Large intestine (tissue), 12 donors: ENCODE measurements at places on chromosomes 3 and 15.
A peak's percentile ranks its signal among the peaks of the same experiment; 100 is the strongest.

DNA sequence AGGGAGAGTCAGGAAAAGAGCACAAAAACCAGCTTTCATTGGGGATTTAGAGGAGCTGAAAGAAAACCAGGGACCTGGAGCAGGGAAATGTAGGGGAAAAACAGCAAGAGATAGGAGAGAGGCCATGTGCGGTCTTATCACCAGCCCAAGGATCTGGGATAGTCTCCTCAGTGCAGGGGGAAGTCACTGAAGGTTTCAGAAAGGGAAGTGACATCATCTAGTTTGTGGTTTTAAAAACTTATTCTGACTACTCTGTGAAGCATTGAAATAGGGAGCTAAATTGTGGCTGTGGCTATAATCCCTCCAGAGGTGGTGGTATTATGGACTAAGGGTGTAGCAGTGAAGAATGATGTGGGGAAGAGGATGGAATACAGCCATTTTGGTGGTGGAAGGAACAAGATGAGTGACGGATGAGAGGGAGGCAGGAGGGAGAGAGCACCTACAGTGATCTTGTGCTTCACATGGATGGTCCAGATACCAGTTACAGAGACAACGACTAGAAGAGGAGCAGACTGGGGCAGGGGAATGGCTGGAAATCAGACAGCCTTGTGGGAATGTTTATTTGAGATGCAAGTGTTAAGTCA is 72.7 kb downstream of the HMG20A start:
- H3K36me3 ChIP-seq: no peaks in the 10 kb centered on the region
- no peaks in the 10 kb centered on the region for H3K27me3 ChIP-seq
- no peak overlapping the region for H3K27ac ChIP-seq
- DNase-seq: no peak
- peaks cover 19% of the 10 kb centered on the region for H3K4me1 ChIP-seq
- H3K4me3 ChIP-seq: no peak overlapping the region

DNA sequence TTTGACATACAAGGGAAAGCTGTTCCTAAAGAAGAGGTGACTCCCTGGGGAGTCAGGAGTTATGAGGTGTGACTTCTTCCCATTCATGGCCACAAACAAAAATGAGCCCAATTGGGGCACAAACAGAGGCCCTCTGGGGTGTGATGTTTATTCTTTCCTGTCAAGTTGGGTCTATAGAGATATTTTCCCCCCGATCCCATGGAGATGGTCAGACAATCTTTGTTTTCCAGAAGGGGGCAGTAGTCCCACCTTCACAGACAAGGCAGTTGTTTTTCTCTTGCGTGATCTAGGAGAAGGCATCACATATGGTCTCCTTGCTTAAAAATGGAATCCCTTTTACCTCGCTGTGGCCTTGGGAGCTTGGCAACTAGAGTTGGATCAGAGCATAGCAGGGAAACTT is 110.3 kb downstream of the MFSD1 start:
- no peak overlapping the region for H3K4me3 ChIP-seq
- no peak overlapping the region for H3K27ac ChIP-seq
- H3K27me3 ChIP-seq: no peaks in the 10 kb centered on the region
- H3K36me3 ChIP-seq: no peaks in the 10 kb centered on the region
- H3K4me1 ChIP-seq: no peaks in the 10 kb centered on the region

DNA sequence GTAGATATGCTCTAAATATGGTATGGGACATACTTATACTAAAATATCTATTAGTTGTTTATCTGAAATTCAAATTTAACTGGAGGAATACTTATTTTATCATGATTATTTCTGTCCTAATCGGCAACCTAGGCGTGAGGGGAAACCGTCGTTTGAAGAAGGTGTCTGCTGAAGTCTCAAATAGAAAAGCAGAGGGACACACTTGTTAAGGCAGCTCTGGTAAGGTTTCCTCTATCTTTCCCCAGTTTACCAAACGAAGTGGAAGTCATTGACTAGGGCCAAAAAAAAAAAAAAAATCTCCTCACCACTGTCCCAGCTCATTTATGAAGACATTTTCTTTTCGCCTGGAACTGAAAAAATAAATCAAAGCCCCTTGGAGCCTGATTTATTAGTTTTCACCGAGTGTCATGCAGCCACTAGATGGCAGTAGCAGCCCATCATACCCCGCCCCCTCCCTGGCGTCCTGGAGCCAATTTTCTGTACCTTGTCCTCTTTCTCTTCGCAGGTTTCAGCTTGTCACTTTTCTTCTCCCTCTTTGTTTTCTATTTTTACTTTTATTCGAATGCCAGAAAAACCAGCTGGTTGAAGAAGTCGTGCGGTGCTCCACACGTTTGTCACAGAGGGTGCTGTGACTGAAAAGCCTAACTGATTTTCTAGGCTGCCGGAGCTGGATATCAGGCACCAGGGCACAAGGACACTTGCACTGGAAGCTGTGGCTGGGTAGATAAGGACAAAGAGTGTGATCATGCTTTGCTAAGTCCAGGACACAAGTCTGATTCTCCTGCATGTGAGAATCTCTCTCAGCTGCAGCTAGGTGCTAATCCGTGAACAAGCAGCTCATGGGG is 238.7 kb downstream of the ZPLD1 start:
- DNase-seq: peak; percentile 81
- H3K36me3 ChIP-seq: no peaks in the 10 kb centered on the region
- peaks cover 4% of the 10 kb centered on the region for H3K4me1 ChIP-seq
- no peak overlapping the region for H3K27ac ChIP-seq

DNA sequence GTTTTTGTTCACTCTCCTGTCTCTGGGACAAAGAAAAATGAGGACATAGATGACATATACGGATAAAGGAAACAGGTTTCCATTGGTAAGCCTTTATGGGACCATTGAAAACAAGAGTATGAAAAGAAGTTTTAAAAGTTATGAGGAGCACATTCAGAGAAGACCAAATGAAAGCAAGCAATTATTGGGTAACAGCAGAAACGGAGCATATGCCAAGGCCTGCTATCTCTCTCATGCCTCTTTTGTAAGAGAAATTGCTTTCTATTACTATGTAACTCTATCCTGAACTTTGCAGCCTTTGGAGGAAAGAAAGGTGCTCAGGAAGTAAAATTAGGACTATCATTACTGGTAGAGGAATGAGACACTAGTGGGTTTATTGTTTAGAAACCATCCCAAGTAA is 14.9 kb upstream of the DPH6 start:
- DNase-seq: peak; percentile 75
- H3K27ac ChIP-seq: peak overlapping the region; percentile 82
- no peaks in the 10 kb centered on the region for H3K36me3 ChIP-seq
- H3K4me3 ChIP-seq: no peak overlapping the region

DNA sequence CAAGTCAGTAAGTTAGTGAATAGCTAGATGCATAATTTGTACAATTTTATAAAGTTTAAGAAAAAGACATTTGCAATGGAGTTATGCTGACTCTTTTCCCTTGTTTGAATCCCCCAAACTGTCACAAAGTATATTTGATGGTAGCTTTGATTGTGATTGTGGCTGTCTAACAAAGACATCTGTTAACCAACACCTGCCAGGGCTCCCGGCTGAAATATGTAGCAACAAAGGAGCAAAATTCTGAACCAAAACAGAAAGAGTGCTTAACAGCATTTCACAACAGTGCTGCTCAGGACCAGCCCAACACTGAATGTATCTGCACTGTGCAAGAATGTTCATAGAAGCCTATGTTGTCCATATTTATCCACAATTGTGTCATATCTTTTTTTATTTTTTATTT is 39.4 kb downstream of the LEO1 start:
- DNase-seq: no peak
- H3K36me3 ChIP-seq: peaks cover 16% of the 10 kb centered on the region
- H3K4me1 ChIP-seq: no peaks in the 10 kb centered on the region

DNA sequence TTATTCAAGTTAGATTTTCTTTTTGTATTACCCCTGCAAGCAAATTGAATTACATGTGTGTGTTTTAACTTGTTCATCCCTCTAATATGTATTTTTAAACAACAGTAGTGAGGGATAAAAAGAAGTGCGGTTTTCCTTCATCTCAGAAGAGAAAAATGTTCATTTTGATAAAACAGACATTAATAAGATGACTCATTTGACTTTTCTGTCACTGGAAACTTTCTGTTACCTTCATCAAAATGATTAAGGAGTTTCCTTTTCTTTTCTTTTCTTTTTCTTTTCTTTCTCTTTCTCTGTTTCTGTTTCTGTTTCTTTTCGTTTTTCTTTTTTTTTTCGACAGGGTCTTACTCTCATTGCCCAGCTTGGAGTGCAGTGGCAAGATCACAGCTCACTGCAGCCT is 53.0 kb downstream of the ECT2 start:
- no peaks in the 10 kb centered on the region for H3K27me3 ChIP-seq
- DNase-seq: no peak
- H3K4me3 ChIP-seq: no peak overlapping the region
- no peaks in the 10 kb centered on the region for H3K4me1 ChIP-seq
